ENCODE measurements at places on chromosomes 5 and 9.

GRCh38 chr5:115850744-115851416, 9.1 kb downstream of the AP3S1 start:
- no peak for DNase-seq

- DNase-seq = no peak
These were observed 97.2 kb upstream of the ANKH start for GRCh38 chr5:14968796-14969195.

DNA sequence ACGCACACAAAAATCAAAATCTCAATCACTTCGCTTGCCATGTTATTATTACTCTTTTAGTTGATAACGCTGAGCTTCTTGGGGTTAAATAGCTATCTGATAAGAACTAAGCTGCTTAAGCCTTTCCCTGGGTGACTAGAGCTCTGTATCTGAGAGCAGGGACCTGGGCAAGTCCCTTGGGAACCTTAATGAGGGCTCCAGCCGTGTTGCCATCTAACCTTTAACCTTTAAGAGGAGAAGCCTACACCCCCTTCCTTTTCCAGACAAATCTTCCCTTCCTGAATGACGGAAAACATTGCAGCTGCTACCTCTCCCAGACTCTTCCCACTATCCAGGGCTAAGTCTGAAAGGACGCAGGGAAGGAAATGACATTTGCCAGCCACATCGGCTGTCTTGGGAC, 216.5 kb upstream of the RAI14 start:
- DNase-seq = no peak

GRCh38 chr5:169832845-169833244, 147.4 kb downstream of the INSYN2B start:
- DNase-seq = no peak

GRCh38 chr5:6720561-6720921, 7.3 kb downstream of the TENT4A start:
- no peak for DNase-seq

DNA sequence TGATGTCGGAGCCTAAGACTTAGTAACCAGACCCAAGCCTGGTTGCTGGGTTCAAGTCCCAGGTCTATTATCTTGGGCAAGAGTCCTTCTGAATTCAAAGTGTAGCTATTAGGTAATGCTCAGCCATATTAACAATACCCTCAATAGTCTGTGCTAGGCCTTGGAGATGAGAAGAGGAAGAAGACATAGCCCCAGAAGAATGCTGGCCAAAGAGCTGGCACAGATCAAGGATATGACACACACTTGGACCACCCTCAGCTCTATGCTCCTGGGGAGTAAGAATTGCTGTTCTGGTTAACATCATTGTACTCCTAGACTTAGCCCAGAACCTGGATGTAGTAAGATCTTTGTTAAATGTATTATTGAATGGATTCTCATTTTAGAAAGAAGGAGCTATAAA, 426.7 kb downstream of the CDK5RAP2 start:
- no peak for DNase-seq

DNA sequence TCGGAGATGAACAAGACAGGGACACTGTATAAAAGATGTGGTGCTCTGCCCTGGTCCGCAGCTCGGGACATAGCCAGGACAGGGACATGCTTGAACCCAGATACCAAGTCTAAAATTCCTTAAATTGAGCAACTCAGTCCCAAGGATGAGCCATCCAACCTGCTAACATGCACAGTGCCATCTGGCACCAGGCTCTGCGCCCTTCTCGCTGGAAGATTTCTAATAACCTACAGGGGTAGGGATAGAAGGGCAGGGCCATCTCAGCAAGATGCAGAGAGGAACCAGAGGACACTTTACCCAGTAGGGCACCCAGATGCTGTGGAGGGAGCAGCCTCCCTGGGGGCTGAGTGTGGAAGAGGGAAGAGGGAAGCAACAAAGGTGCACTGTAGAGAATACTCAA, 60.1 kb downstream of the SEMA4D start:
- DNase-seq = no peak

- DNase-seq = no peak
These were observed 27.3 kb downstream of the ETF1 start for GRCh38 chr5:138515556-138516245.

DNA sequence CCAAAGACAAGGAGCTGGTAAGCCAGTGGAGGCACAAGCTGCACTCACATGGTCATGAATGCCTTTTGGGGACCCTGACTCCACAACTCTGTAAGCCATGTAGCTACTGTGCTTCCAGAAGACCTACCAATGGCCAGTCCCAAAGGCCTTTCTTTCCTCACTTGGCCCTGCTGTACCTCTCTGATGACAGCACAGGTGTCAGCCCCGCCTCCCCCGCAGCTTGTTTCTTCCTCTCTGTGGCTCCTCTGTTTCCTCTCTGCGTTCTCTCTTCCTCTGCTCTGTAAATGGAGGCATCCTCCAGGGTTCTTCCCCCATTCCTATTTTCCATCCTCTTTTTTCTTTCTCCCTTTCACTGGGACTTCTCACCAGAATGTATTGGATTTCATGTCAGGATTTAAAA, 26.7 kb downstream of the SH3TC2 start:
- no peak for DNase-seq

- no peak for DNase-seq
These were observed 3.2 kb upstream of the ANXA1 start for GRCh38 chr9:73148447-73148937.

GRCh38 chr9:88658311-88658822, 123.4 kb downstream of the NXNL2 start:
- no peak for DNase-seq

DNA sequence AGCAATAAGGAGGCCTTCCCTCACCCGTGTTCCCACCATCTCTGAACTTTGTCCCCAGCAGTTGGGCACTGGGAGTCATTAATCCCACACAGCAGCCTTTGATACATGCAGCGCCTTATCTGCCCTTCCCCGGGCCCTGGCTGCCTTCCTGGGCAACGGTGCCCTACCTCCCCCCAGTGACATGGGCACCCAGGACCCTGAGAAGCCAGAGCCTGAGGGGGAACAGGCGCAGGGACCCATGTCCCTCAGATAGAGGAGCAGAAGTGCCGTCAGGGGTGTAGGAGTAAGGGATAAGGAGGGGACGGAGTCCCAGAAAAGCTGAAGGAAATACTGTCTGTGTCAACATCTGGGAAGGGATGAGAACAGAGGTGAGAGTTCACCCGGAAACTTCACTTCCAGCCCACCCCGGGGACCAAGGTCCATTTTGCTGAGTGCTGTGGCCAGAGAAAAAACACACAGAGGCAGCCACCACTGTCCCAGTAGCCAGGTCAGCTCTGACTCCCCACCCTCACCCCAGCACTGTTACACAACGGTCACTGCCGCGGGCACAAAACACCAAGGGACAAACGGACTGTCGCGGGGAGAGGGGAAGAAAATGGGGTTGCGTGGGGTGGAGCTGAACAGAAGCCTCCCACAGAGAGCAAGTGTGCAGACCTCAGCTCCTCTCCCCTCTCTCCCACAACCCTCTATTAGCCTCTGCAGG, 3.8 kb downstream of the PCDH1 start:
- DNase-seq = no peak

DNA sequence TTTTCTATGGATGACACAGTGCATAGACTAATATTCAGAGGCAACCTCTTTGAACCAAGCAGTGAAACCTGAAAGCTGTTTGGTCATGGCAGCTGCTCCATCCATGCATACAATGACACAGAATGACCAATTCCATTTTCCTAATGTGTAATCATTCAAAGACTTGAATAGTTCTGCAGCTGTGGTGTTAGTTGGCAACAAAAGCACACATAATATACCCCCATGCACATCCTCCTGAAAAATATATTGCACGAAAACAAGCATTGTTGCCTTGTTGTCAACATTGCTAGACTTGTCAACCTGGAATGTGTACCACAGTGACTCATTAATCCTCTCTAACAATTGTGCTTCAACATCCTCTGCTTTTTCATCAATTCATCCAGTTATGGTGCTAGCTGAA, 71.0 kb upstream of the SEMA6A start:
- no peak for DNase-seq

DNA sequence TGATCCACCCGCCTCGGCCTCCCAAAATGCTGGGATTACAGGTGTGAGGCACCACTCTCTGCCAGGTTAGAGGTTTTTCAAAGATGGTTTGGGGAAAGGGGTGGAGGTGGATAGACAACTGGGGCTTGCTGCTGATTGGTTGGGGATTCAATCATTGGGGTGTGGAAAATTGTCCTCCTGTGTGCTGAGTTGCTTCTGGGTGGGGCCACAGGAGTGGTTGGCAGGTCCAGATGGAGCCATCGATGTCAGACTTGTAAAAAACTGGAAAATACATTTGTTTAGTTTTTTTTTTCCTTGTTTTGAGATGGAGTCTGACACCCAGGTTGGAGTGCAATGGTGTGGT, 61.9 kb upstream of the CLINT1 start:
- DNase-seq = no peak

DNA sequence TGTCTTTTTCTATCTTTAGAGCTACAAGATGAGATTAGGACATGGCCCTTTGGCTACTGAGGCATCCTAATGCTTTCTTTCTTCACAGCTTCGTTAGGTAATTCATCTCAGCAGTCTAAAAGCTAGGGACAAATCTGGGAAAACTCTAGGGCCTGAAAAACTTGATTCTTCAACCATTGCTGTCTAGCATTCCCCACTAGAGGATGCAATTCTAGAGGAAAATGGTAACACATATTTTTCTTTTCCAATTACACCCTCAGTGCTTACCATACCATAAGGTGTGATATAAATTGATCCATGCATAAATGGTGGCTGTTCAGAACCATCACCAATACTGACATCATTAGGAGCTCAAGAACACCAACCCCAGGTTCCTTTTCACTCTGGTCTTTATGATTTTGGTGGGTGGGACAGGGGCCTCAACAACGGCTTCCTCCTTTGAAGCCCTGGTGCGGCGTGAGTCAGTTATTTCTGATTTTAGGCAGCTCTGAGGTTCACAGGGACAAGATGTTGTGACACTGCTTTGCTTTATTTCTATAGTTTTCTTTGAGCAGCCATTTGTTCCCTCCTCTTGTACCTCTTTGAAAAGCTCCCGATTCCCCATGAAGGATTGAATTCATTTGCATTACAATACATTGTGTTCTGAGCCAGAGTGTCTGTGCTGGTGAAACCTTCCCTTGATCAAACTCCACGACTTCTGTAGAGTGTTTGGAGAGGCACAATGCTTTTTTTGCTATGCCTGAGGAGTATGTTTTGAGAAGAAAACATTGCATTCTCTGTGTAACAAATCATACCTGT, 526.0 kb upstream of the TRPC7 start:
- no peak for DNase-seq

DNA sequence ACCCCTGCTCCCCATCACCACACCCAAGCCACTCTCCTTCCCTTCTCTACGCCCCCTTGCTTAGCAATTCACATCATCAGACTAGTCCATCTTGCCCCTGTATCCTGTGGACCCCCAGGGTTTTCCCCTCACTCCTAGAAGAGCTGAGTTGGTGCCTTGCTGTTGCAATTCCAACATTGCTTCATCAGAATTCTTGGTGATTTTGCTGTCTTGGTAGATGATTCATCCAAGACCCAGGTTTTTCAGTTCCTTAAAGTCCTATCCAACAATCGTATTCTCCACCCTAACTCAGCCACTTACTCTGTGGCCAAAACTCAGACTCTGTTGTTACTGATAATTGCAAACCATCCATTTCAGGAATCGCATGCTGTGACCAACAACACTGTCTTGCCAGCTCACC, 21.4 kb upstream of the CCNJL start:
- DNase-seq = no peak

DNA sequence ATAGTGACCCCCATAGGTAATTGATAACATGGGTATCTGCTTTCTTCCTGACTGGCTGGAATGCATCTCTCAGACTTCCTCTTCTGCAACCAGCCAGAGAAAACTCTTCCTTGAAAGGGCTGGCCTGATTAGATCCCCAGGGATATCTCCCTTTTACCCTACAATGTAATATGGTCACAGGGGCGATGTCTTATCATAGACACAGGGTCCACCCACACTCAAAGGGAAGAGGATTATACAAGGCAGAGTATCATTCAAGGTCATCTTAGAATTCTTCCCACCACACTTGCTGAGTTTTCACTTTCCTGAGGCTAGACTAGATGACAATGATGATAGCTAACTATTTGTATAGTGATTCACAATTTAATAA, 33.2 kb downstream of the TTLL11 start:
- DNase-seq = no peak

DNA sequence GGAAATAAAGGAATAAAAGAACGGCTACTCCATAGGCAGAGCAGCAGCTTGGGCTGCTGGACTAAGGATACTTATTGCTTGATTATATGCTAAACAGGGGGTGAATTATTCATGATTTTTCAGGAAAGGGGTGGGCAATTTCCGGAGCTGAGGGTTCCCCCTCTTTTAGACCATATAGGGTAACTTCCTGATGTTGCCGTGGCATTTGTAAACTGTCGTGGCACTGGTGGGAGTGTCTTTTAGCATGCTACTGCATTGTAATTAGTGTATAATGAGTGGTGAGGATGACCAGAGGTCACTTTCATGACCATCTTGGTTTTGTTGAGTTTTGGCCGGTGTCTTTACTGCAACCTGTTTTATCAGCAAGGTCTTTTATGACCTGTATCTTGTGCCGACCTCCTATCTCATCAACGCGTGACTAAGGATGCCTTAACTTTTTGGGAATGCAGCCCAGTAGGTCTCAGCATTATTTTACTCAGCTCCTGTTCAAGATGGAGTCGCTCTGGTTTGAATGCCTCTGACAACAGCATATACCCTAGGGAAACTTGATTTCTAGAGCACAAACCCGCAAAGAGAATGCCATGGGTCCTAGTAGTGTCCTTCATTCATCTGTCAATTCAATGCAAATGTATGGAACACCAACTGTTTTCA, 47.8 kb upstream of the PWWP2A start:
- DNase-seq = no peak

DNA sequence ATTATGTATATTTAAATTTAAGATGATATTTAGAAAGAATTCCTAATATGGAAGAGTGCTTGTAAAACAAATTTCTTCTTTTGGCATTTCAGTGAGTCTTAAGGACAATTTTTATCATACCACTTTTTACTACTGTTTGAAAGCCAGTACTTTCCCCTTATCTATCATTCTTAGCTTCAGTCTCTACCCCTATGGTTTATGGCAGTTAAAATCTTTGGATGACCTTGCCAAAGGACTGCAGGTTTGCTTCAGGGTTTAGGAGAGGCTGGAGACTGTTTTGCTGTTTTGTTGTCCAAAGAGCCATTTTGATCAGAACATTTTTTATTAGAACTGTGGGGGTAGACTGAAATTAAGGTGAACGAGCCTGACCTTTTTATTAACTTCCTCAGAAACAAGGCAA, 30.8 kb downstream of the SLC38A9 start:
- DNase-seq = no peak

DNA sequence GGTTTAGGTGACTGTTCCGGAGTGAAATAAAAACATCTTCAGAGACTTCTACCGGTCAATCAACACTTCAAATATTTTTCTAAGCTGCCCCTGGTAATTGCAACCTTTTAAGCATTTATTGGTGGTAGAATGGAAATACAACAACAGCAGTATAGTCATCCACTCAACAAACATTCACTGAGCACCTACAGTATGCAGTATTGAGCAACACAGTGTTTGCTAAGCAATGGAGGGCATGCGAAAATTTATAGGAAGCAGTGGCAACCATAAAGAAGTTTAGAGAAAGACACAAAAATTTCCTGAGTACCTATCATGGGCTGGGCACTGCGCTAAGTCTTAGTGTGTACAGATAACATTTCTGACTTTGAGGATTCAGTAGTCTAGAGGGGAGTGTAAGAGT, 12.0 kb upstream of the SSBP2 start:
- no peak for DNase-seq

- DNase-seq = no peak
These were observed 216.2 kb downstream of the TRIO start for GRCh38 chr5:14359069-14360043.

GRCh38 chr9:129626625-129627284, 792 bp downstream of the NTMT1 start:
- no peak for DNase-seq

GRCh38 chr9:81879501-81879916, 48.7 kb upstream of the SPATA31D4 start:
- no peak for DNase-seq

All from NCI-H1694 treated with DMSO at 0.1 percent for 48 hours (cell line).